ENCODE measurements at places on chromosomes 4 and X. TPM values are rescaled to one million over a fixed set of nuclear protein-coding genes. Genes with fewer than 3 reads are reported as not detected.

SLC7A11 gene
- 5.6 TPM for total RNA-seq

STATH gene
- not detected for total RNA-seq

STK32B gene
- total RNA-seq: 13.1 TPM

DMRTC1 gene
- total RNA-seq: not detected

TMEM175 gene
- 25.5 TPM for total RNA-seq

FGA gene
- total RNA-seq: not detected

DMD gene
- total RNA-seq: 201 TPM

SLC39A8 gene
- total RNA-seq: 2.4 TPM

FOXR2 gene
- total RNA-seq: not detected

TRIM75 gene
- not detected for total RNA-seq

TRIM61 gene
- total RNA-seq: not detected

PDE5A gene
- 17.0 TPM for total RNA-seq

CXCL1 gene
- total RNA-seq: 1.0 TPM

NOX1 gene
- not detected for total RNA-seq

PASD1 gene
- not detected for total RNA-seq

IL2RG gene
- total RNA-seq: not detected

MAGEC1 gene
- total RNA-seq: not detected

GRID2 gene
- total RNA-seq: not detected

TRIML1 gene
- not detected for total RNA-seq

PABPC1L2B gene
- not detected for total RNA-seq

LETM1 gene
- total RNA-seq: 39.6 TPM

FGD1 gene
- 21.4 TPM for total RNA-seq

FAM156A gene
- total RNA-seq: 23.8 TPM

SOD3 gene
- total RNA-seq: 22.9 TPM

EFHC2 gene
- not detected for total RNA-seq

AR gene
- total RNA-seq: 3.3 TPM

ADGRL3 gene
- 19.6 TPM for total RNA-seq

SHOX gene
- 0.15 TPM for total RNA-seq

NEUROG2 gene
- total RNA-seq: not detected

PCDH18 gene
- total RNA-seq: 33.3 TPM

GCNA gene
- 3.1 TPM for total RNA-seq

PSAPL1 gene
- total RNA-seq: not detected

SPIN2A gene
- total RNA-seq: 2.3 TPM

SGMS2 gene
- total RNA-seq: 71.5 TPM

PRDM8 gene
- total RNA-seq: 0.07 TPM

ESX1 gene
- not detected for total RNA-seq

TBC1D25 gene
- total RNA-seq: 18.8 TPM

BGN gene
- total RNA-seq: 1,195 TPM

NAA11 gene
- not detected for total RNA-seq

AFM gene
- not detected for total RNA-seq

TLR7 gene
- not detected for total RNA-seq

SORCS2 gene
- 9.4 TPM for total RNA-seq

CNOT6L gene
- 25.0 TPM for total RNA-seq

PPP1R3F gene
- total RNA-seq: 6.6 TPM

KLB gene
- not detected for total RNA-seq

PNMA3 gene
- total RNA-seq: 0.67 TPM

COX7B2 gene
- total RNA-seq: not detected

TCEAL5 gene
- not detected for total RNA-seq

MMRN1 gene
- total RNA-seq: not detected

F8A2 gene
- total RNA-seq: not detected

CXCL8 gene
- 0.27 TPM for total RNA-seq

BMP2K gene
- 21.7 TPM for total RNA-seq

CT55 gene
- not detected for total RNA-seq

All from chondrocyte (in vitro differentiated cells).